ENCODE measurements at places on chromosomes 2 and 18.
A peak's percentile ranks its signal among the peaks of the same experiment; 100 is the strongest.

GRCh38 chr2:118464046-118464445 is 375.8 kb downstream of the INSIG2 start:
- no peak for DNase-seq

- no peak for DNase-seq
These were observed 28.7 kb downstream of the KIF1A start for GRCh38 chr2:240791221-240791800.

DNA sequence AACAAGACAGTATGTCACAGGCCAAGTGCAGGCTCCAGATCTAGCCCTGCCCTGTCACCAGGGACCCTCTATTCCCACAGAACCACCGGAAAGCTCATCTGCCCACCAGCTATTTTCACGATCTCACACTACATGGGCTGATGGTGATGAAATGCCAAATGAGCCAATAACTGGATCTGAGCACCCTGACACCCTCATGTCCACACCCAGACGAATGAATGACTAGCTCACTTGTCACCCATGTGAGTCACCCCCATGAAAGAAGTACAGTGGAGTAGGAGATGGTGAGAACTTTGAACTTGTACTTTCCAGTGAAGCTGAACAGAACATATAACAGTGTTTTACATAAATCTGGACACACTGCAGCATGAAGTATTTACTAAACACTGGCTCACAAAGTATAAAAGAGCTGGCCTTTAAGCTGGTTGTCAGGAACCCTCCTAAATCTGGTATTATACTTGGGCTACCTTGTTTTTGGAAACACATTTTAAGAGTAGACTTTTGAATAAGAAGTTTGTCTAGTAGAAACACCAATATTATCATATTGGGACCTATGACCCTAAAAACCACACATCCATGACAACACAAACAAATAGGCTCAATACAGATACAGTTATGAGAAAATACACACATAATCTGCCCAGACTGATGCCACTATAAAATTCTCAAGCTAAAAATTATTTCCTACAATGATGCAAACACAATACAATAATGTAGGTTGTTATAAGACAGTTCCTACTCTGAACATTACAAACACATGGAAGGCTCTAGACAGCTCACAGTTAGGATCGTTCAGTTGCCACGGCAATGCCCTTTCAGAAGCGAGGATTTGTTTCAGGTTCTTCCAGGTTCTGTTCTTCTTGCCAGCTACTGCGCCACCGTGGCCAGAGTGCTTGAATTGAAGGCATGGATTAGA is 19.0 kb downstream of the INO80C start:
- no peak for DNase-seq

- no peak for DNase-seq
These were observed 776 bp downstream of the EMILIN2 start for GRCh38 chr18:2847317-2848246.

DNA sequence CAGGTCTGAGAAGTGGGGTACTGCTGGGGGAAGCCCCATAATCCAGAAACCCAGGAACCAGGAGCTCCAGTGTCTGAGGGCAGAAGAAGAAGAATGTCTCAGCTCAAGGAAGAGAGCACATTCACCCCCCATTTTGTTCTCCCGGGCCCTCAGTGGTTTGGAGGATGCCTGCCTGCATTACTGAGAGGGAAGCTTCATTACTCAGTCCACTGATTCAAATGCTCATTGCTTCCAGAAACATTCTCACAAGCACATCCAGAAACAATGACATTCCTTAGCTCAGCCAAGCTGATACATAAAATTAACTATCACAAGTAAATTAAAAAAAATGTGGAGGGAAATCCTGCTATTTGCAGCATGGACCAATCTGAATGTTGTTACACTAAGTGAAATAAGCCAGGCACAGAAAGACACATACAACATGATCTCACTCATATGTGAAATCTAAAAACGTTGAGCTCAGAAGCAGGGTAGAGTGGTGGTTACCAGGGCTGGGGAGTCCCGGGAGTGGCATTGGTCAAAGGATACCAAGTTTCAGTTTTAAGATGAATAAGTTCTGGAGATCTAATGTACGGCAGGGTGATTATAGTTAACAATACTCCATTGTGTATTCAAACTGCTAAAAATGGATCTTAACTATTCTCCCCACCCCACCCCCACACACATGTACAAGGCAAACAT is 459.3 kb downstream of the GALR1 start:
- DNase-seq = no peak

- DNase-seq = no peak
These were observed 295.3 kb upstream of the COL3A1 start for GRCh38 chr2:188678882-188679281.

- DNase-seq = no peak
These were observed 499.7 kb downstream of the PTH2R start for GRCh38 chr2:208906330-208906729.

DNA sequence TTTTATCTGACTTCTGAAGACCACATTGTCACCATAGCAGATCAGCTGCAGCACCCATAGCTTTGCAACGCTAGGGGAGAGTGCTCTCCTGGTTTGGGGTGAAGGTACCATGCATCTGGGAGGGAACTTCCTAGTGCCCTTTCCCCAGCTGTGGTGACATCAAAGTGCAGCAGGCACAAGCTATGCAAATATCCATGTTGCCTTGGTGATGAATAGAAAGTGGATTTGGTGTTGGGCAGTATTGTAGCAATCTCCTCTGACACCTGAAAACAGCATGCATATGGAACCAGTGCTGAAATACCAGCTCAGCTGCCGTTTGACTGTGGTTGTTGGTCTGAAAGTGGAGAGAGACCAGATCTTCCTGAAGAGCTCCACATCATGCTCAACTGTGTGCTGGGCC is 37.1 kb downstream of the BCL2L11 start:
- no peak for DNase-seq

- no peak for DNase-seq
These were observed 344.8 kb downstream of the TGIF1 start for GRCh38 chr18:3794537-3795348.

- DNase-seq = peak; percentile 77
These were observed 88.1 kb downstream of the TTC27 start for GRCh38 chr2:32715981-32716380.

GRCh38 chr2:4020153-4020552 is 316.8 kb downstream of the DCDC2C start:
- DNase-seq = no peak

GRCh38 chr2:30178618-30179434 is 32.0 kb downstream of the YPEL5 start:
- DNase-seq = peak; percentile 41

DNA sequence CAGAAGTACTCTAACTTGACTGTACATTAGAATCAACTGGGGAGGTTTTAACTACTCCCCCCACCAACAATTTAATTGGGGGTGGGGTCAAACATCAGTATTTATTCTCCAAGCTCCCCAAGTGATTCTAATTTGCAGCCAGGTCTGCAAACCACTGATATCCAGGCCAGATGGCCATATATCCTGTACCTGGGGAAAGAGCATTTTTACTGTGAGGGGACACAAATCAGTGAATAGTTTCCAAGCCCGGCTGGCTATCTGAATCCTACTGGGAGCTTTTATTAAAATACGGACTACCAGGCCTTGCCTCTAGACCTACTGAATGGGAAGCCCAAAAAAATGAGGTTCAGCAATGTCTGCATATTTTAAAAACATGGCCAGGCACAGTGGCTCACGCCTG is 88.5 kb downstream of the TCF4 start:
- no peak for DNase-seq

DNA sequence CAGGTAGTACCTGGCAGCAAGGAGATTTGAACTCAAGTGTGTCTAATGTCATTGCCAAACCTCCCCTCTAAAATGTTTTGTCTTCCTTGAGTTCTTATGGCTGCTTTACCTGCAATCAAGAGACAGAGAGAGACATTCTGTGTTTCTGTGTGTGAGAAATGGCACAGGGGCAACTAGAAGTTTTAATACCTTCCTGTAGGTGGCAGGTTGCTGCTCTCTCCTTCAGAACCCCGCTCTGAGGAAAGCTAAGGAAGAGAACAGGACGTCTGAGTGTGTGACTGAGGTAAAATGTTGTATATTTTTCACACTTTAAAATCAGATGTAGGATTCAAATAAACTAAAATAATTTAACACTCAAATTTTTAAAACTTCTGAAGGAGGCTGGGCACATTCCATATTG is 19.2 kb downstream of the DTNA start:
- DNase-seq = no peak

GRCh38 chr18:62280058-62280457 is 45.1 kb upstream of the TNFRSF11A start:
- no peak for DNase-seq

DNA sequence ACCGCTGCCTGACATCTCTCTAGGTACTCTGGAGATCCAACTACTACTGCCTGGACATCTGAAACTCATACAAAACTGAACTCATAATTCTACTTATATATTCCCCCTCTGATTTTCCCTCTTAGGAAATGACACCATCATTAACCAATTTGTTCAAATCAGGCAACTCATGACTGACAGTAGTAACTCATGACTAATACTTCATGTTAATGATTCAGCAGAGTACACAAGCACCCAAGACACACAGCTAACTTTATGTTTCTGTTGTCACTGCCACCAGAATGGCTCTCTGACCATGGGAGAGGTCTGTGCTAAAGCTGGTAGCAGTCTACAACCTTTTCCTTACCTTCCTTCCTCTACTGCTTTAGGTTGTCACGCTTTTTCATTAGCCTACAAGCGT is 91.1 kb downstream of the ITSN2 start:
- DNase-seq = no peak

- no peak for DNase-seq
These were observed 147.0 kb downstream of the GCA start for GRCh38 chr2:162490761-162491470.

DNA sequence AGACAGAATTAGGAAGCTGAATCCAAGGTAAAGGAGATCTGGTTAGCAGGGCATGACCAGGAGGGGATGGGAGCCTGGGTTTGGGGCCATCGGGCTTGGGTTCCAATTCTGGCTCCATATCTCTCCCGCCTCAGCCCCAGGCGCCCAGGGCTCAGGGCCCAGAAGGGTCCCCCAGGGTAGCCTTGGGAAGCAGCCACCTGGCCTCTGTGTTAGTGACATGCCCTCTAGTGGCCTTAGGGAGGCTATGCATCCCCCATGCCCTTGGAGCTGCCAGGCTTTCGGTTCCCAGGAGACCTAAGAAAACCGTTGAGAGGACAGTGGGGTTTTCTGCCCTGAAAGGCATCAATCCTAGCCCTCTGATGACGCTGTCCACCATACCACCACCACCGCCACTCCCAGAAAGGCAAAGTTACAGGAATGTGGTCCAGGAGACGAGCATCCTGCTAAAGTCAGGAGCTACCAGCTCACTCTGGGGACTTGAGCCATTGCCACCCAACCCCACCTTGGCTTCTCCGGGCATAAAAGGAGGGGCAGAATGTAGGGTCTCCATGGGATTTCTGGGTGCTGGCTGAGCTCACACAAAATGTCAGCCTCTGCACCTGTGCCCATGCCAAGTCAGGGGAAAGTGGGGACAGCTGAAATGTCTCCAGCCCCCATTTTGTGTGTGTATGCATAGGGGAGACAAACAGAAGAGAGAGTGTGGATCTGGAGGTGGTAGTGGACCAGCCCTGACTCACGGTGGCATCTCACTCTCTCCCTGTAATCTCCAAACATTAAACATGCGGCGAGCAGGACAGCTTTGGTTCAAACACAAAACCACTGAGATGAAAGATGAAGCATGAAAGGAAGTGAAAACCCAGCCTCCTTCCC is 56.5 kb downstream of the EMX1 start:
- peak; percentile 43 for DNase-seq

DNA sequence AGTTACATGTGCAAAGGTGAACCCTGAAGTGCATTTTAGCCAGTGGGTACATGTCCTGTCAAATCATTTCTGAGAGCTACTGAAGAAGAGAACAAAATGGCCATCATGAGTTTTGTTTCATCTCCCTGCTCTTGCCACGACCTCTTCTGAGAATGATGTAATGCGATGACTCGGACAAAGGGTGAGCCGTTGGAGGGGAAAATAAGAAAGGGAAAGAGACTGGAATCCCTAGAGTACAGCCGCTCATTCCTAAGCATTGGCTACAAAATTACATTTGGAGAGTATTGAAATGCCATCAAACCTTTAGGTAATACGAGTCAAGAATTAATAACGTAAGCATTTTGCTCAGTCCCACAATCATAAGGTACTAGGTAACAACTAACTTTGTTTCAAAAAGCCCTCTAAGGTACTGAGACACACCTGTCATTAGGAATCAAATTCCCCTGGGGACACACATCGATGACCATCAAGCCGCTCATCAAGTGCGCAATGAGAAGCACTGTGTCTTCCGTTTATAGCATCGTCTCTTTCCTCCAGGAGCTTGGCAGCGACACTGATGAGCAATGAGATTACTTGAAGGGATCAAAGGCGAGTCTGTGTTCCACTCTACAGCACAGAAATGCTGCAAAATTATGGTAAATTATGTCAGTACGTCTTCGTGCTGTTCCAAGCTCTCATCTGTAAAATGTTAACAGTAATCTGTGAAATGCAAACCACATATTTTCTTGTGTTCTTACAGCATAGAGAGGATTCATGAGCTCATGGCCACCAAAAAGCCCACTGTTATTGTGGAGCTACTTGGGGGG is 97.3 kb upstream of the PIEZO2 start:
- DNase-seq = no peak

GRCh38 chr18:74171910-74172606 is 23.7 kb downstream of the TIMM21 start:
- DNase-seq = no peak

DNA sequence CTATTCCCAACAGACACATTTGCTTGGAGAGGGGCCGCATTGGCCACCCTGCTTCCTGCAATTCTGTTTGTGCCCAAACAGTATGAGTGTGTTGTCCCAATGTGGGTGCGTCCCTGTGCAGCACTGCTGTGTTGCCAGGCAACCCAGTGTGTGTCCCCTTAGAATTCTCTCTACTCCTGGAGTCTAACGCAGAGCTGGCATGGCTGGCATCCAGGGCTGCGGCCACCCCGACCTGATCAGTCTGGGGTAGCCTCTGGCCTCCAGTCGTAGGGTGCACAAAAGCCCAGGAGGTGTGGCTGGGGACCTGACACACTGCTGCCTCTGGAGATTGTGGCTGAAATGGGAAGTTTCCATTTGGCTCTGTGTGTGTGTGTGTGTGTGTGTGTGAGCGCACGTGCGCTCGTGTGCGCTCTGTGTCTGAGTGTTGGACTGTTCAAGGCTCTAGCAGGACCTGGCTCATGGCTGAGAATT is 48.0 kb downstream of the TEX44 start:
- DNase-seq = no peak

DNA sequence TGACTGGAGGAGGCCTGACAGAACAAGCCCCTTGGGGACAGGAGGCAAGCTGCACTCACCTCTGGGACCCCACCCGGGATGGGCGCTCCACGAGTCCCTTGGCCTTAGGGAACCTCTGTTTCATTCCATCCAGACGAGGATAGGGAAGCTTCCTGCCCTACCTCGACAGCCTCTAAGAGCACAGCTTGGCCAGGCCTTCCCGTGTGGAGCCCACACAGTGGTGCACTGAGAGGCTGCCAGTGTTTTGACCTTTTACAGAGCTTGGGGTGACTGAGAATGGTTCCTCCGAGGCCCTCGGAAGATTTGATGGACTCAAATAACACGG is 91.4 kb upstream of the SMAD7 start:
- DNase-seq = no peak

- no peak for DNase-seq
These were observed 239.5 kb upstream of the SALL3 start for GRCh38 chr18:78739882-78740677.

Data from DMS 273 treated with DMSO at 0.1 percent for 48 hours (cell line).